ENCODE measurements at places on chromosomes 13 and 19.

DNA sequence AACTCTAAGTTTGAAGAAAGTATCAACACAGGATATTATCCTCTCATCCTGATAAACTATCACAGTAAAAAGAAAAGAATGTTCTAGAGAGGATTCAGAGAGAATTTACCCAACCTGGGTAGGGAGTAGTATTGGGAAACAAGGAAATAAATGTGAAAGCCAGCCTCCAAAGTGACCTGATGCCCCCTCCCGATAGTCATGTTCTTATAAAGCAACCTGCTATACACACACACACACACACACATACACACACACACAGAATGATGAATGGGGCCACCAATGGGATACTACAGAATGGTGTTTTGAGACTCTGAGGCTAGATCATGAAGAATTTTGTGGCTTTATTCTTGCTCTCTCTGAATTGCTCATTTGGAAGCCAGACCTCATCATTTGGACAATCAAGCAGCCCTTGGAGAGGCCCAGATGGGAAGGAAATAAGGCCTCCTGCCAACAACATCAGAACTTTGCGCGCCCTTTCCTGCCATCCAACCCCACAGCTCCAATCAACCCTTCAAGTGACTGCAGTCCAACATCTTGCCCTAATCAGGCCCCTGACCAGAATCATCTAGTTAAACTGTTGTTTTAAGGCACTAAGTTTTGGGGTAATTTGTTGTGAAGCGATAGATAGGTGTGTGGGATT, 807.9 kb upstream of the ARGLU1 start:
- no peak for DNase-seq

DNA sequence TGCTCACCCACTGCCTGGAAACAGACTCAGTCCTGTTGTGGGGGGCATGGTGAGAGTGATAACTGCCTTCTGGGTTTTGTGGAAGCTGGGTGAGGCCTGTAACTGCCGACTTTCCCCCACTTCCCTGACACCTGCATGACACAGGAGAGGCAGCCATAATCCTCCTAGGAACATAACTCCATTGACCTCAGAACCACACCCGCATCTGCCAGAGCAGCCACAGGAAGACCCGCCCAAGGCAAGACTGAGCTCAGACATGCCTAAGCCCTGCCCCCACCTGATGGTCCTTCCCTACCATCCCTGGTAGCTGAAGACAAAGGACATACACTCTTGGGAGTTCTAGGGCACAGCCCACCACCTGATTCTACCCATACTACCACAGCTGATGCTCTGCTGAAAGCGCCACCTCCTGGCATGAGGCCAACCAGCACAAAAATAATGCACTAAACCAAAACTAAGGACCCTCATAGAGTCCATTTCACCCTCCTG, 326.7 kb downstream of the RBM26 start:
- DNase-seq: no peak

- no peak for DNase-seq
These were observed 93.2 kb downstream of the FRY start for GRCh38 chr13:32124743-32125142.

DNA sequence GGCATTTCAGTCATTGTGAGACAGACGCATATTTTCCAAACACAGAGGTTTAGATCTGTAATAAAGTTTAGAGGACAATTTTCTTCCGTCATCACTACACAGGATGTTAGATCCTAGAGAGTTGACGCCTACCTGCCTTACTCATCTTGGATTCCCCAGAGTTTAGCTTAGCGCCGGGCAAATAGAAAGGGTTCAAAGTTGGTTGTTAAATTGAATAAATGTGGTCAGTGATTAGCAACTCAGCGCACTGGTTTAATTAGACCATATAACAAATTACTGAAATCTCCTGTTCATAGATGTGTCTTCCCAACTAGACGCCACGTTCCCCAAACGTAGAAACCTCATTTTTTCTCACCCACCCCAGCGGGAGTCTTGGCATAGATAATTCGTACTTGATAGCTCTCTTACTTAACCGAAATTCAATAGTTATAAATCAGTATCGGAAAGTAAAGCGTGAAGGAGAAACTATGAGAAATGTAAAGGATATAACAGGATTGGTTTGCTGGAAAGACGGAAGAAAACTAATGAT, 726 bp upstream of the UFM1 start:
- peak; percentile 15 for DNase-seq

DNA sequence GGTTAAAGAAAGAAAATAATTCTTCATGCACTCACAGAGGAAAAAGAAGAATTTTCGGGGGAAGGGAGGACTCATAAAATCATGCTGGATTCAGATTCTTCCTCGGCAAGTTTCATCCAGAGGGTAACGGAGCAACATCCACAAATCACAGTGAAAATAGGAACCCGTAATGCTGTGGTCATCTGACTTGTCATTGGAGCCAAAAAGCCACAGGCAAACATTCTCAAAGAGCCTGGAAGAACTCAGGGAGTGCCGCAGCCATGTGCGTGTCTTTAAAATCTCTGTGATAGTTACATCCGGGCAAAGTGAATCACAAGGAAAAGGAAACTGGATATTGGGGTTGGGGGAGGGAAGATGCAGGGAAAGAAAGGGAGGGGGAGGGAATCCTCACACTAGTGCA, 33.0 kb upstream of the VSTM2B start:
- DNase-seq: no peak

DNA sequence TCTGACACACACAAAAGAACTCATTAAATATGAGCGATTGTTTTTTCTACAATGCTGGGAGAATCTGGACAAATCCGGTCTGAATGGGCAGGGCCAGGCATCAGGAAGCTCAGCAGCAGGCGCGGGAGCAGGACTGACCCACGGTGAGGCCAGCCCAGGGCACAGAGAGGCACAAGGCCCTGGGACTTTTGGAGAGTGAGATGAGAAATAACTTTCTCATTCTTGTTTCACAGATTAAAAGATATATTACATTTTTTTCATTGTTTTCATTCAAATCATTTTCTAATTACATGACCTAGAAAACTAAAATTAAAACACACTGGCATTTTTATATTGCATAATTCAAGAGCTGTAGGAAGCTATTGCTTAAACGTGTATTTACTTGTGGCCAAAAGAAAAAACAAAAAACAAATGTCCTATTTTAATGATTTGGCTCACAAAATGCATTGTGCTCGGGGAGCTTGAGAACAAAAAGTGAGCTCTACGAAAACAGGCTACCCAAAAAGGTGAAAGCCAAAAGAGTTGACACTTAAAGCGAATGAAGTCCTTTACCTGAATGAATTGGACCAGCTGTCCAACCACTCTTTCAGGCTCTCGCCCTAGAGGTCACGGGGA, 133.1 kb downstream of the TNFRSF19 start:
- no peak for DNase-seq

DNA sequence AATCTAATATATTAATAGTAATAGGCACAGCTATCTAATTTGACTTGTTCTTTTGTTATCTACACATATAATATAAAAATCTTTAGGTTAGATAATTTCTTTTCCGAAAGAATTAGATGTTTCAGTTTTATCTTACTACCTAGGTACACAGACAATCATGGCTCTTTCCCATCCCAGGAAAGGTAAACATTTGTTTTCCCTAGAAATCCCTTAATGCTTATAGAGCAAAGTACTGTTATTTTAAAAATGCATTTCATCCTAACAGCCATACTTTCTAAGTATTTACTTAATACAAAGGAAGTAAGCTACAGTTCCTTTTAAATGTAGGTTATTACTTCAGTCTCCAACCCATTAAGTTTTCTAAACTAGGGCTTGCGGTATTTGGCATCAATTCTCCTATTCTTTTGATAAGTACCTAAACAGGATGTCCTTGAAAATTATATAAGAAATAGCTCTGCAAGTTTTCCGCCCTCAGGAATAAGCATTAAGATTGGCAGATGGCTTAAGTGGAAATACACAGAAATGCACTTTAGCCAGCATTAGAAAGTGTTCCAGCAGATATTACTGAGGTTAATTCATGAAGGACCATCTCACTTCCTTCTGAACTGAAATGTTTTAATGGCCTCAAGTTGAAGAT, 616.2 kb upstream of the SPRY2 start:
- no peak for DNase-seq

- DNase-seq: peak; percentile 25
These were observed 28.0 kb upstream of the WASF3 start for GRCh38 chr13:26529441-26529840.

DNA sequence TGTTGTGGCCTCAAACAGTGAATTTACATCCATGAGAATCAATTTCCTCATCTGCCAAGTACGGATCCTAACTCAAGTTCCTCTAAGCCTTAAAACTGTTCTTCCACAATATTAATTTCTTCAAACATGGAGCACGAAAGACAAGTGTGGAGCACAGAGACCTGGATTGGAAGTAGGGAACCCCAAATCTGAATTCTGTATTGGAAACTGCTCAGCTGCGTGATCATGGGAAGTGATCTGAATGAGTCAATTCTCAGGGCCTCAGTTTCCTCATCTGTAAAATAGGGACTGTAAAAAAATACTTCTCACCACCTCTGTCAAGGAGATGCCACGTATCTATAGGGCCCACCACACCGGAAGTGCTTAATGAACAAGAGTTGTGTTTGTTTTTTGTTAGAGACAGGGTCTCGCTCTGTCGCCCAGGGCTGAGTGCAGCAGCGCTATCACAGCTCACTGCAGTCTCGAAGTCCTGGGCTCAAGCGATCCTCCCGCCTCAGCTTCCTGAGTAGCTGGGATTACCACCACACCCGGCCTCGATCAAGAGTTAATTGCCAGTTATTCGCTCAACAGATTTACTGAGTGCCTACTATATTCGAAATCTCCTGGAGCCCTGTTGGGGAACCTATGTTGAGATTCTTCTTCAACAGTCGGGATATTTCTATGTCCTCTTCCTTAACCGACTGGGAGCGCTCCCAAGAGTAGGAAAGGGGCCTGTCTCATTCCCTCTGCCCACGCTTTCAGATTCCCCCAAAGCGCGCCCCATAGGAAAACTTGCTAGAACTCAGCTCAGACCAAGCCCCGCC, 1.6 kb downstream of the SERTAD3 start:
- no peak for DNase-seq

GRCh38 chr19:1001538-1002166, 1.4 kb downstream of the GRIN3B start:
- peak; percentile 84 for DNase-seq

- DNase-seq: no peak
These were observed 275.5 kb downstream of the NHLRC3 start for GRCh38 chr13:39313721-39314120.

DNA sequence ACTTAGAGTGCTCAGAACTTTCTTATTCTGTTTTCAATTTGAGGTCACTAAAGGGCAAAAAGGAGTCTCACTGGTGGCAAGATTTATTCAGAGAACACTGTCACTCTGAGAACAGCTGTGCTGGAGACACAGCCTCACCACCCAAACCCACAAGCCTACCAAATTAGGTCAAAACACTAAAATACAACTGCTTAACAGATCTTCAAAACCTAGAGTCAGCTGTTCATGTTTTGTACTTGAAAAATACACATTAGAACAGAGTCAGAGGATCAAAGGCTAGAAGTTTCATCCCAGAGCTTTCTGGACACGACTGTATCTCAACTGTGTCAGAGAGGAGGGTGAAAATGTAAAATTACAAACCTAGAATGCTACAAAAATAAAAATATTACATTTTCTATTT, 89.3 kb downstream of the MIPEP start:
- peak; percentile 42 for DNase-seq

DNA sequence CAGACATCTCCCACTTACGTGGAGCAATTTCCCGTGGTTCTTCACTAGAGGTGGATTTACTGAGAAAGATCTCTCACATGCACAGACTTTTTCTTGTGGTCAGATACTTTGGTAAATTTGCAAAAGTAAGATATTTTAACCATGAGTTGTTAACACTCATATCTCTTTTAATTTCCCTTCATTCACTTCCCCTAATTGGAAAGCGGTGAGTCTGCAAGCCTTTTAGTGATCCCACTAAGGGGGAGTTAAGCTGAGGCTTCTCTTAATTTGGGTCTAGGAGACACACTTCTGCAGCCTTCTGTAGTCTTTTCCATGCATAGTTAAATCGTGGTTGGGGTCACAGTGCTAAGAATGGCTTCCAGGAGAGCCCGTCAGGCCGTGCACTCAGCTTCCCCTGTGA, 30.7 kb upstream of the SERPINE3 start:
- no peak for DNase-seq

DNA sequence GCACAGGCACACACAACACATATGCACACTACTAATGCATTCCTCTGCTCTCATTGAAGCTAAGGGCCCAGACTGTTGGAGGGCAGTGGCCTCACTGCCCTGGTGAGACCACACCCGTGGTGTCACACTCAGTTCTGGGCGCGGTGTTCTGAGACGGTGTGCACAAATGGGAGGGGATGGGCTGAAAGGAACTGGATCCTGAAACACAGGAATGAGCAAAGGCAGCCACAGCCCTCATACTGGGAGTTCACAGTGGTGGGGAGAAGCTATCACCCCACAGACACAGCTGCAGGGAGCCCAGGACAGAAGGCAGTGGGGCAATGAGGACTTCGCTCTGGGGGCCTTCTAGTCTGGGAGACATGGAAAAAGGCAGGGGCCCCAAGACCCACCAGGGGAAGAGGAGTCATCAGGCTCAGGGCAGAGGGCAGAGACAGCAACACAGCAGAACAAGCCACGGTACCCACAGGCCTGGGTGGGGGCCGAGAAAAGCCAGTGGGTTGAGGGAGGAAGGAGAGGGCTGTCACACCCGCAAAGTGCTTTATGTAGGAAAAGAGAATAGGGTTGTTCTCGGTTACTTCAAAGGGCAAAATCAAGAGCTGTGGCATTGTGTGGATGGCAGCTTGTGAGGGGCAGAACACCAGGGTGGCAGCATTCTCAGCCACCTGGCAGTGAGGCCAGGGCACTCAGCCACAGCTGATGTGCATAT, 75.4 kb upstream of the GPR183 start:
- DNase-seq: no peak

DNA sequence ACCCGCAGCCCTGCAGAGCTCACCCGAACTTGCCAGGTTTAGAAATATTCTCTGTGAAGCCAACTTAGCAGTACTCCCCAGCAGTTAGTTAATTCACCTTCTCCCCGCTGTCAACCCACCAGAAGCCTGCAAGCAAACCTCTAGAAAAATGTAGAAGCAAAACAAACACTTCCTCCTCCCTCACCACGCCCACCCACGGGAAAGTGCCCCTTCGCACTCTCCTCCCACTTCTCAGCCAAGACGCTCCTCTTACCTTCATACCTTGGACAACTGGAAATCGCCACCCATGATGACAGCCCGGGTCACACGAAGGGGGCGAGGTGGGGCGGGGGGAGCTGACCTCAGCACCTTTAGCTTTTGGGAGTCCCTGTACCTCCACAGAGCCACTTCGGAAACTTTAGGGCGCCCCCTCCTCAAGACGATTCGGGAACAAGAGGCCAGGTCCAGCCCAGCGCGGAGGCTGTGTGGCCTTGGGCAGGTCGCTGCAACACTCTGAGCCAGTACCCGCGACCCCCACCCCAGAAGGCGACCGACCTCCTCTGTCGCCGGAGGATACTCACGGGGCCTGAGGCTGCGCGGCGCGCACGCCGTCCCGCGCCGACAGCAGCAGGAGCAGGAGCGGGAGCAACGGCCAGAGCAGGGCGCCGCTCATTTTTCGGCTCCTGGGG, 485 bp downstream of the CPAMD8 start:
- DNase-seq: no peak

GRCh38 chr13:99892866-99893504, 78.6 kb downstream of the ZIC5 start:
- no peak for DNase-seq

All from GM10248 (cell line).